Stimulated activated CD4-positive, alpha-beta T cell treated with anti-CD3 and anti-CD28 coated beads, TNF-alpha, amount 100 ng/mL, for 48 hours (primary cell): ENCODE measurements at places on chromosomes 1 and 21.

DNA sequence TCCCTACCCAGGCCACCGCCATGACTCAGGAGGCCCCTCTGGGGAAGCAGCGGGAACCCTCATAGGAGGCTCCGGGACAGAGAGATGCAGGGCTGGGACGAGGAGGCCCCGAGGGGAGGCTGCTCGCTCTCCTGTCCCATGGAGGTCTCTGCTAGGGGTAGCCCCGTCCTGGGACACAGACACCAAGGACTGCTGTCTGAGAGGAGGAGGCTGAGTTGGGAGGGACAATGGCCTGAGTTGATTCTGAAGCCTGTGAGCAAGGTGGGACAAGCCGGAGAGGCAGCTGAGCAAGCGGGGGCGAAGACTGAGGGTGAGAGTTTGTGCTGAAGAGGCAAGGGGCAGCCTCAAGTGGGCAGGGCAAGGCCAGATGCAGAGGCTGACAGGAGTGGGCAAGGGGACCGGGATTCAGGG, 17.4 kb downstream of the SLC27A3 start:
- DNase-seq = no peak

DNA sequence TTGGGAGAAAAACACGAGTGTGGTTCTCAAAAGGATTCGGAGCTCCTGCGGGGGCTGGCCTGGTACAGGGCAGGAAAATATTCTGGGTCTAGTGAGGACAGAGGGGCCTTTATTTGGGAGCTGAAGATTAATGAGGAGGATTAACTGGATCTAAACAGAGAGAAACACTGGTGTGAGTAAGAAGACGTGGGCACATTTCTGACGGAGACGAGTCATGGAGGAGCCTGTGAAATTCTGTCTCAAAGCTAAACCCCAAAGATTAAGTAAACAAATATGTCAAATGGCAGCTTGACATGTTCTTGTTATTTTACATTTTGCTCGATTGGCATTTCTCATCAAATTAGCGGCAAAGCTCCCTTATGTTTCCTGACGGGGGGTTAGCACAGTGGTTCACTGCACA, 12.8 kb downstream of the PROK1 start:
- DNase-seq = no peak

- DNase-seq = no peak
Observed at GRCh38 chr1:226104671-226105121, 42.2 kb downstream of the H3-3A start.

- no peak for DNase-seq
Observed at GRCh38 chr1:160474392-160475242, 48.4 kb downstream of the SLAMF6 start.

DNA sequence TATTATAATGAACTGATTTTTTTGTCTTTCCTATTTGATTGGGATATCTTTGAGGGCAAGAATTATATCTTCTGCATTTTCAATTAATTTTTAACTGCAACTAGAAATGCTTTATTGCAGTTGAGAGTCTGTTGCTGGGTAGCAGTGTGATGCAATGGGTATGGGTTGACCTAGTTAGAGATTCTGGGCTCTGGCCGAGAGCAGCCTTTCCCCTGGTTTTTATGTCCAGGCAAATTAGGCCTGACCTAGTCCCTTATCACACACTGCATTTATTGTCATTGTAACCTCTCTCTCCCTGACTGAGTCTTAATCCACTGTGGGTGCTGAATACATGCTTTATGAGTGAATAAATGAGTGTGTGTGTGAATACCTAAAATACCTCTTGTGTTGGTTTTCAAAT, 206.4 kb upstream of the PTGFR start:
- no peak for DNase-seq

- no peak for DNase-seq
Observed at GRCh38 chr1:205986861-205987260, 16.3 kb downstream of the RAB7B start.

- DNase-seq = no peak
Observed at GRCh38 chr1:20093940-20094391, 24.0 kb downstream of the PLA2G5 start.

DNA sequence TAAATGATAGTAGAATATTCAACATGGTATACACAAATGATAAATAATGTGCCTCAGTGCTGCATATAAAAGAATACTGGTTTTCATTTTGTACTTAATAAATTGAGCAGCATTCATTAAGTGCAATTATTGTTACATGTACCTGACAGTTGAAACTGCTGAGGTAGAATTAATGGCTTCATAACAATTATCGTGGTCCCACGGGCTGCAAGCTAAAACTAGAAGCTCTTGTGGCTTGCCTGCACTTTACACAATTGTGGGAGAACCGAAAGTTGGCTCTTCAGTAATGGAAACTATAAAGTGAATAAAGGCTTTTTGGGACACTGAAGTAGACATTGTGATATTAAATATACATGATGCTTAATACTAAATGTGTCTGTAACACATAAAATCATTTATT, 23.2 kb downstream of the INSL5 start:
- no peak for DNase-seq

DNA sequence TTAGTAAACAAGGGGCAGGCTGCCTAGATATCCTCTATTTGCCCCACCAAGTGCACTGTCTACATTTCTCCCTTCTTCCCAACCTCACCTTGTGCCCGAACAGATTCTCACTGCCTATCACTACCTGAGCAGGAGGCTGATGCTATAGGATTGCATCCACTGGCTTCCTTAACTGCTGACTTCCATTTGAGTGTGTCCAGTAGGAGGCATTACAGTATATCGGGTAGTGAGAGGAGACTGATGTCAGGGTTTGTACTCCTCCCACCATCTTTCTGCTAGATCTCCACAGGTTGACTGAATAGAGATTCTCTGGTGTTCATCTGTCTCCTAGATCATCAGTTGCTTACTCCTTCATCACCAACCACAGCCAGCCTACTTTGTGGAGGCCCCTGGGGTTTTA, 796.3 kb downstream of the LRRIQ3 start:
- no peak for DNase-seq

GRCh38 chr1:160702100-160702499, 9.5 kb downstream of the CD48 start:
- no peak for DNase-seq

GRCh38 chr1:66282343-66282852, 251.6 kb upstream of the SGIP1 start:
- DNase-seq = peak; percentile 50

DNA sequence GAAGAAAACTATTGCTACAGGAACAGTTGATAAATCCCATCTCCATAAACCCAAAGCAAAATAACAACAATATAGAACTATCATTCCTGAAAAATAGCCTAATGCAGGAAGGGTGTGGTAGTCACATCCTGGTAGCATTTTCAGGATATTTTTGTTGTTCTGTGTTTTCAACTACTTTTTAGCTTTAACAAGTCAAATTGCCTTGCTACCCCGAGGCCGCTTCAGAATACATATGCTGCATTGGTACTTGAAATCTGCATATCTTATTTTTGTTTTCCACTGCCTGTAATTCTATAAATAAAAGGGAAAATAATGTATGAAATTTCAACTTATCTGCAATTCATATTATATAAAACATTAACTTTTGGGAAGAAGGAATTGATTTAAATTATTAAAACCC, 36.8 kb upstream of the SYT14 start:
- DNase-seq = no peak

- DNase-seq = peak; percentile 26
Observed at GRCh38 chr1:6007318-6008083, 15.3 kb upstream of the NPHP4 start.

DNA sequence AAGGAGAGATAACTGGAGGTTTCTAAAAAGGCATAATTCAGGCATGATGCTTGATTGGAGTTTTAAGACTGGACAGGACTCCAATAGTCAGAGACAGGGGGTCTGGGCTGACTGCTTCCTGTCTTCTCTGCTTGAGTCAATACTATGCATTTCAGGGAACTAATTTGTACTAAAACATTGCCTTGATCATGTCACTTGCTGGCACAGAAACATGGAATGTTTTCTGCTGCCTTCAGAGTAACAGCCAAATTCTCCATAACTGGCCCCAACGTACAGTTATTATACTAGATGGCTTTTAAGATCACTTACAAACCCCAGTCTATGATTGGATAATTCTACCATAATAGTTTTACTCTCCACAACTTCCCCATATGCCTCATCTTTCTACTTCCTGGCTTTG, 247.0 kb downstream of the DNM3 start:
- DNase-seq = no peak

DNA sequence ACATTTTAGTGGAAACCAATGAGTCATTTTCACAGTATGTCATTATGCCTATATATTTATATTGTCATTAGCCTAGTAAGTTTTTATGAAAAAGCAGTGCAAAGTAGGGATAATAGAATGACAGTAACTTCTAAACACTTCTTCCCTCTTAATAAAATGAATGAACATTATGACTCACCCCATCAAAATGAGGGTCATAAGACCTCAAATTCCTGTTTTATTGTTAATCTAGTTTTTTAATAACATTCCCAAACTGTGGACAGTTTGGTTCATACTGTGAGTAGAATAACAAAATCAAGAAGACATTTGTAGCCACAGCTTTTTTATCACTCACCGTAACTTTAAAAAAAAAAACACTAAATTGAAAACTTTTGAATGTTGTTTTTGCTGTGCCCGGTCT, 160.5 kb downstream of the LRRC40 start:
- DNase-seq = no peak

DNA sequence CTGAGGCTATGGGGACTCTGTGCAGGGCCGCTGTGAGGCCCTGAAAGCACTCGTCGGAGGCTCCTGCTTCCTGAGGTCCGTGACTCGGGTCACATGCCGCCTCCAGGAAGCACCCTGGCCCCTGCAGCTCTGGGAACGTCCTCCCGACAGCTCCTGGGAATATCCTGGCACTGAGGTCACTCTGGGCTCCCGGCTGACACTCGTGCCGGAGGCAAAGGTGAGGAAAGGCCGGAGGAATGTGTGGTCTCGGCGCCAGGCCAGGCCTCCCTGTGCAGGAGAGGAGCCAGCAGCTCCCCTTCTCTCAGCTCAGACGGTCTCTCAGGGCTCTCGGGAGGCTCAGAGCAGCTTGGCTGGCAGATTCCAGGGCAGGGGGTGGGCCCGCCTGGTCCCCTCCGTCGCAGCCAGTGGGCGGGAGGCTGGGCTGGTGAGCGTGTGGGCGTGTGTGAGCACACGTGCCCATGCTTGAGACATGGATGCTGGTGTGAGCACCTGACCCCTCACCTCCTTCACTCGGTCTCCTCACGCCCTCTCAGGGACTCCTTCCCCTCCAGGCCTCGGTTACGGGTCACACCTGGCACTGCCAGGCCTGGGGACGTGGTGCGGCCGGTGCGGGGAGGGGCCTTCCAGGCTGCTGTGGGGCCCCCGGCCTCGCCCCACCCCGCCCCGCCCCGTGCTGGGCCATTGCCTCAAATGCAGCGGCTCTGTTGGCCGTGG, 5.5 kb upstream of the RNF223 start:
- no peak for DNase-seq

DNA sequence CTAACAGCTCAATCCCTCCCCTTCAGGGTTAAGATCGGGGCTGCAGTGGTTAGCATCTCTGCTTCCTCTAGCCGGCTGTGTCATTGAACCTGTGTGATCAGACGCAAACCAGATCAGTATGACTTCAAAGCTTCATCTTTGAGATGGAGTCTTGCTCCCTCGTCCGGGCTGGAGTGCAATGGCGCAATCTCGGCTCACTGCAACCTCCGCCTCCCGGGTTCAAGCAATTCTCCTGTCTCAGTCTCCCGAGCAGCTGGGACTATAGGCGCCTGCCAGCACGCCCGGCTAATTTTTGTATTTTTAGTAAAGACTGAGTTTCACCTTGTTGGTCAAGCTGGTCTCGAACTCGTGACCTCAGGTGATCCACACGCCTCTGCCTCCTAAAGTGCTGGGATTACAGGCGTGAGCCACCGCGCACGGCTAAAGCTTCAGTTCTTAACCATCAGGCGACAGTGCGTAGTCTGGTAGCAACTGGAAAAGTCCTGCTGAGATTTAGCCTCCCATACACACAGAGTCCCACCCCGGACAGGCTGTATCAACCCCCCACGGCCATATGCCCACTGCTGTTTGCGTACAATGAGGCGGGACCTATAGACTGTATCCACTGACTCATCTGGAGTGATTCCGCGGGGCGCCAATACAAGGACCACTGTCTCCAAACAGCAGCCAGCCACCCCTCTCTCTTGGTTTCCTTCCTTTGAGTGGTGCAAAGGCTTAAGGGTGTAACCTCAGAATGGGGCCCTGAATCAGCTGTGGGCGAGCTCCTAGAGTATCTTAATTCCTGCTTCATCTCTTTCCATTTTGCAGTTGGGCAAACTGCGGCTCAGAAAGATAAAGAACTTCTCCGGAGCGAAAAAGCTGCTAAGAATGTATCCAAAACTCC, 23.3 kb downstream of the CELA3A start:
- peak; percentile 63 for DNase-seq

DNA sequence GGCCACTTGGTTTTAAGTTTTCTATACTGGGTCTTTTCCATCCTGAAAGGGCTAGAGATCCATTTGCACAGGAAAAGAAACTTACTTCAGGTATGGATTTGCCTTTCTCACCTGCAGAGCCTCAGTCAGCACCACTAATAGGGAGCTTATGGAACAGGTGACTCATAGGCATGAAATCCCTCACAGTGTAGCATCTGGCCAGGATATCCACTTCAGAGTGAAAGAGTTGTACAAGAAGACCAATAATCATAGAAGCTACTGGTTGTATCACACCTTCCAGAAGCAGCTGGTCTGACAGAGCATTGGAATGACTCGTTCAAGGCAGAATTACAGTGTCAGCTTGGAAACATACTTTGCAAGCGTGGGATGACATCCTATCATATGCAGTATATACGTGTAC, 26.3 kb upstream of the SYT14 start:
- DNase-seq = no peak

GRCh38 chr1:47854552-47855144, 142.5 kb downstream of the TRABD2B start:
- no peak for DNase-seq

GRCh38 chr1:228940526-228940925, 205.2 kb downstream of the RHOU start:
- DNase-seq = no peak

DNA sequence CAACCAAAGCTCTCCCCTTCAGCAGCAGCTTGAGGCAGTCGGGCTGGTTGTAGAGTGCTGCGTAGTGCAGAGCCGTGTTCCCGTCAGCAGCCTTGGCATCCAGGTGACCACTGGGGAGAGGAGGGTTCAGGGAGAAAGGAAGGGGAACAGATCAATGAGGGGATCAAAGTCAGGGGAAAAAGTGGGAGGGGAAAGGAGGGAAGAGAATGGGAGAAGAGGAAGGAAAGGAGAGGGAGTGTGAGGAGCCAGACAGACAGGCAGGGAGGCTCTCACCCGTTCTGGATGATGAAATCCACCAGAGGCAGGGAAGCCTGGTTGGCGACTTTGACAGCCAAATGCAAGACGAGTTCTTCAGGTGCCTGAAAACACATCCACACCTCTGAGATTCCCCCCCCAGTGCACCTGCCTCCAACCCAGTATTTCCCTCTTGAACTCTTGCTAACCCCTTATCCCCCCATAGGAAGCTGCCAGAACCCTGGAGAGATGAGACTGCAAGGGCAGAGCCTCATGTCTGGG, 9.8 kb upstream of the TCEA3 start:
- DNase-seq = no peak

- DNase-seq = no peak
Observed at GRCh38 chr1:115107516-115108260, 18.4 kb upstream of the TSPAN2 start.

DNA sequence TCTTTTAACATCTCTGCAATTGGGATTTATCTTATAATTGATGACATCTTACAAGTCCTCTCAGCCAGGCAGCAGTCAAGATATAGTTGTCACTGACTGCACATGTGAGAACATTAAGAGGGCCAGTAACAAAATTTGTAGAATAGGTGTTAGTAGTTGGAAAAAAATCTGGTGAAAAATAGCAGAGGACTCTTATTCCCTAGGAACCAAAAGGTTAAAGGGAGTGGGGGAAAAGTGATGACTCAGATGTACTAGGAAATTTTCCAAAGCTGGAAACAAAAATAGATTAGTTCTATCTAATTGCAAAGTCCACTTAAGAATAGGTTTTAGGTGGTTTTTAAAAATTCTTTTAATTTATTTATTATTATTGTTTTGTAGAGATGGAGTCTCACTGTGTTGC, 3.6 kb downstream of the NUP210L start:
- DNase-seq = no peak
